ENCODE measurements at places on chromosomes 6 and 20. TPM values are rescaled to one million over a fixed set of nuclear protein-coding genes. Genes with fewer than 3 reads are reported as not detected.

The EYA4 gene
- not detected for polyA plus RNA-seq

The CCN6 gene
- 1.5 TPM for polyA plus RNA-seq

The OTOR gene
- 35.0 TPM for polyA plus RNA-seq

The NKX2-2 gene
- 0.69 TPM for polyA plus RNA-seq

The HLA-DOA gene
- not detected for polyA plus RNA-seq

The RAET1L gene
- not detected for polyA plus RNA-seq

The TREM2 gene
- polyA plus RNA-seq, result not detected

The HLA-DRB1 gene
- not detected for polyA plus RNA-seq

The CCN2 gene
- polyA plus RNA-seq, result not detected

The RIMS4 gene
- polyA plus RNA-seq, result 0.04 TPM

The HS3ST5 gene
- 11.5 TPM for polyA plus RNA-seq

Data from Purkinje cell (primary cell).